CD4-positive, alpha-beta T cell treated with Interleukin-15 for 4 hours (primary cell): ENCODE measurements at places on chromosomes 5 and 9.

DNA sequence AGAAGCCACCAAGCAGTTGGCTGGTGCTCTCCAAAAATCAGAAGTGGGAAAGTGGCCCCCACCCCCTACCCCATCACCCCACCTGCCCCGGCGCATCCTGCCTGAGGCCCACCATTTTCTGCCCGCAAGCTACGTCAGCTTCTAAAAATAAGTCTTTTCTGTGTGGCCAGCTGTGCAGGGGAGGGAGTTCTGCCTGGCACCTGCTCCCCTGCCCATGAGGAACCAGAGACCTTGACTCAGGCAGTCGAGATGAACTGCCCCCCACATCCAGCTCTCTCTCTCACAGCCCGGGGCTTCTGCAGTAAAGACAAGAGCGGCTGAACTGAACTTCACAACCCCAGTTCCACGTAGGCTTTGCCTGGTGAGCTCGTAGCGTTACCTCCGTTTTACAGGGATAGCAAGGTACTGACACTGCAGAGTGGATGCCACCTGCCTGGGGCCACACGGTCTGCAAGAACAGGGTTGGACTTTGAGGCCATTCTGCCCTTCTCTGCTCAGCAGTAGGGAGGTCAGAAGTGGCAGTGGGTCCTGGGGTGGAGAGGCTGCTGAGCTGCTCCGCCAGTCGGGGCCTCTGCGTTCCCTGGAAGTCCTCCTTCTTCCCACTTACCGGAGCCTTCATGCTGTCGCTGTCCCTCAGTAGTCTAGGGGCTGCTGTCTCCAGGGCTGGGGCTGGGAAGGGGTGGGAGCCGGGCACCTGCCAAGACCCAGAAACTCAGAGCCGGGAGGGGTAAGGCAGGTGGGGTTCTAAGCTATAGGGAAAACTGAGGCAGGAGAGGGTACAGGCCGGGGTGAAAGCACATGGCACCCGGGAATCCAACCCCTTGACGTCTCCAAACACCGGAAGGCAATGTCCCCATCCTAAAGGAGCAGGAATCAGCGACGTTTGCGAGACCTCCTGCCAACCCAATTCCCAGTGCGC, 781 bp downstream of the ST6GALNAC4 start:
- DNase-seq = no peak

DNA sequence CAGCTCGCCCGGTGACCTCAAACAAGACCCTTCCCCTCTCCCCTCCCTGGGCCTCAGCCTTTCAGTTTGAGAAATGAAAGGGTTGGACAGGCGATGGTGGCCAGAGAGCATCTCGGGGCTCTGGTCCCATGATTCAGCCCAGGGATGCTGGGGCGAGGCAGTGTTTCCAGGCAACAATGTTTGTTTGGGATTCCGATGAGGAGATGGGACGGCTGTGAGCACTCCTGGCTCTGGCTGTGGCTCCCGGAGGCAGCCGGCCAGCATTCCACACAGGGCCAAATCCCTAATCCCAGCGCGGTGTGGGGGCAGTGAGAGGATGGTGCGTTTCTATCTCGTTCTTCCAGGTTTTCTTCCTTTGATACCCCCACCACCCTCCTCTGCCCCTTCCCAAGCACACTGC, 66.0 kb downstream of the HMCN2 start:
- no peak for DNase-seq

- DNase-seq = no peak
Measured at GRCh38 chr9:131516100-131516499, 13.4 kb downstream of the POMT1 start.

- no peak for DNase-seq
Measured at GRCh38 chr5:19297934-19298333, 690.1 kb downstream of the CDH18 start.

- DNase-seq = no peak
Measured at GRCh38 chr9:88056876-88057275, 81.4 kb downstream of the SPATA31C2 start.

- DNase-seq = no peak
Measured at GRCh38 chr9:80644044-80644443, 1045.3 kb downstream of the TLE1 start.

GRCh38 chr9:3980212-3980611, 319.7 kb downstream of the GLIS3 start:
- DNase-seq = no peak

- no peak for DNase-seq
Measured at GRCh38 chr5:38576961-38577684, 20.7 kb upstream of the LIFR start.

DNA sequence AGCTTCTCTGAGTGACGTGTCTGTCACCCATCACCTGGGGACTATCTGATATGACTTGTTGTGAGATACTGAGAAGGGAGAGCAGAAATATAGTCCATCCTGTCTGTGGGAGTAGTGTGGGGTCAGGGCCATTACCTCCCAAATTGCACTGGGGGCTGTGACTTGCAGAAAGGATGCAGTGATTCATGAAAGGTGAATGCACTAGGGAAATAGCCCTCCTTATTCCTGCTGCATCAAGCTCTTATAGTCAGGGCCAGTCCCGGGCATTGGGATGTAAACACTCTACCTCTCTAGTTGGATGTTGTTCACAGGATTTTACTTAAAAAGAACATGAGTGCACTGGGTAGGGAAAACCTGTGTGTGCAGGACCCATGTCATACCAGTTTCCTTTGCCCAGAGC, 124.8 kb downstream of the STK32A start:
- no peak for DNase-seq

DNA sequence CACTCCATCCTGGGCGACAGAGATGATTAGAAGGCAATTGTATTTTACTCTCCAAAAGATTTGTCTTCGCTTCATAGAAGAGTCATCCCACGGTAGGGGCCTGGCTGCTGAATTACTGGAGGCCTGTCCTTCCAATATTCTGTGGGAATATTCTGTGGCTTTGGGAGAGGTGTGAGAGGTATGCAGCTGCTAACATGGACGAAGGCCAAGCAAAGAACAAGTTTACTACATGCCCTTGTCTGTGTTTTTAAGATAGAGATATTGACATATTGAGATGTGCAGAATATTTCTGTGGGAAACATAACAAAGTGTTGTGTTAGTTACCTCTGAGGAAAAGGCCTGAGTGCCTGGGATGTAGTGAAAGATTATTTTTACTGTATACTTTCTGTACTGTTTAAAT, 71.8 kb upstream of the SMIM15 start:
- DNase-seq = no peak

GRCh38 chr5:169695919-169696490, 58.9 kb downstream of the DOCK2 start:
- no peak for DNase-seq

- DNase-seq = no peak
Measured at GRCh38 chr9:86764221-86764624, 183.1 kb downstream of the GAS1 start.

GRCh38 chr5:17260549-17260948, 43.1 kb downstream of the BASP1 start:
- no peak for DNase-seq

GRCh38 chr5:93225748-93226147, 355.3 kb downstream of the NR2F1-AS1 start:
- DNase-seq = no peak

GRCh38 chr5:67144183-67144639, 52.4 kb downstream of the CD180 start:
- DNase-seq = no peak

GRCh38 chr9:135949501-135950134, 11.6 kb downstream of the UBAC1 start:
- DNase-seq = no peak

GRCh38 chr5:172147857-172148256, 40.2 kb downstream of the STK10 start:
- no peak for DNase-seq

DNA sequence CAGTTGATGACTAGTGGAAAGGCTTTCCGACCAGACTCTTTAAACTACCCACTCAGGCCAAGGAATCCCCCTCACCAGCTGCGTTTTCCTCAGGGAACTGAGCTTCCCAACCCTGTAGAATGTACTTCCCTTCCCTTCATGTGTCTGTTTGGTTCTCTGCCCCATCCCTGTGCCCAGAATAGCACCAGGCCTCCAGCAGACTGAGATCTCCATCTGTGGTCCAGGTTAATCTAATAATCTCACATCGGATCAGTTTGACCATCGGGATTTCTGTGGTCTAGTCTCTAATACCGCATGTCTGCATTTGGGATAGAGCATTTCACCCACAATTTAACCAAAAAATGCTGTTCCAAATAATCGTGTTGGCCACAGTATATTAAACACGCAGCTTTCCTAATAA, 237.2 kb downstream of the ROR2 start:
- DNase-seq = no peak

DNA sequence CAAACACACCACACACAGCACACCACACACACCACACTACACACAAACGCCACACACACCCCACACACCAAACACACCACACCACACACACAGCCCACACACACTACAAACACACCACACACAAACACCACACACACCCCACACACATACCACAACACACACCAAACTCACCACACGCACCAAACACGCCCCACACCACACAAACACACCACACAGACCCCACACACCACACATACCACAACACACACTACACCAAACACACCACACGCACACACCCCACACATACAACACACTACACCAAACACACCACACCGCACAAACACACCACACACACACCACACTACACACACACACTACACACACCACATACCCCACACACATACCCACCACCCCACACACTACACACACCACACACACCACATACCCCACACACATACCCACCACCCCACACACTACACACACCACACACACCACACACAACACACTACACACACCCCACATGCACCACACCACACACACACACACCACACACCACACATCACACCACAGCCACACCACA, 151.2 kb downstream of the ERCC6L2 start:
- no peak for DNase-seq

DNA sequence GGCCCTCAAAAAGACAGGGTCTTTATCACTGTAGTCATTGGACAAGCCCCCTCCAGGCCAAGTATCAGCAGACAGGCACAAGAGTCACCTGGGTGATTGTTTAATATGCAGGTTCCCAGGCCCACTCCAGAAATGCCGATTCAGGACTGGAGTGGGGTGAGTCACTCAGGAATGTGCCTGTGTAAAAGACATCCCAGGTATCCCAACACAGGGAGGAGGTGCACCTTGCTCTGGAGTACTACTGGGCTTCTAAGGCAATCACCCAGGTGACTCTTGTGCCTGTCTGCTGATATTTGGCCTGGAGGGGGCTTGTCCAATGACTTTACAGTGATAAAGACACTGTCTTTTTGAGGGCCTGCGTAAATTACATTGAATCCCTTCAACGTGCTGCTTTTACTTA, 40.6 kb downstream of the ACTL7B start:
- no peak for DNase-seq

GRCh38 chr5:171463862-171464229, 44.4 kb downstream of the FGF18 start:
- DNase-seq = no peak

- no peak for DNase-seq
Measured at GRCh38 chr5:154092356-154093141, 53.8 kb downstream of the MFAP3 start.

- no peak for DNase-seq
Measured at GRCh38 chr5:4079831-4080230, 484.2 kb downstream of the IRX1 start.

DNA sequence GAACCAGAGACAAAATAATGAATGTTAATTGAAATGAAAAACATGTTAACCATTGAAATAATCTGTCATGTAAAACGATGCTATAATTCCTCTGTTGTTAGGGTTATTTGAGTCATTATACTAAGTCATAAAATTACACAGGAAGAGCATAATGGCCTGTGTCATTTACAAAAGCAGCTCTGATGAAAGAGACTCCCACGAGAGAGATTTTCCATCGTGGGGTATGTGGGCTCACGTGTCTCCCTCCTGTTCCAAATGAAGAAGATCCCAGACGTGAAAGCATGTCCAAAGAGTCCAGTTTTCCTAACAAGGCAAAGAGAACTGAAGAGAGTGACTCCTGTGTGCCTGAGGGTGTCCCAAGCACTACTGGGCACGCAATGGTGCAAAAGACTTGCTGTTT, 379.8 kb downstream of the SPOCK1 start:
- DNase-seq = no peak

- DNase-seq = peak; percentile 64
Measured at GRCh38 chr9:35954942-35955546, 2.9 kb downstream of the OR2S2 start.

DNA sequence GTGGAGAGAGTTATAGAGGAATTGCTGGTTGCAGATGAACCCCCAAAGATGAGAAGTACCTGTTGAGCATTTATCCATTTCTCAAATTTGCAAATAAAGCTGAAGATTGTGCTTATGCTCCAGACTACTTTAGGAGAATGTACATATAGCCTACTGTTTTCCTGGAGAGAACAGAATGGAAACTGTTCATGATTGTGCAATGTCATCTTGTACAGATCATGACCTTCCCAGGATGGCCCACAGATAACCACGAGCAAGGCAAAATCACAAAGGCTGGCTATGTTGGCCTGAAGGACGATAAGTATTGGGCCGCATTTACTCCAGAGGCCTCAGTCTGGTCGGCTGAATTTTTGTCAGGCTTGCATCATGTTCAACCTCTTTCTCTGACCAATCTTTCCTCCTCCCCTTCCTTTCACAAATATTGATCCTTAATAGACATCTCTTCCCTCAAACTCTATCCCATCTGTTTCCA, 28.5 kb upstream of the RICTOR start:
- DNase-seq = no peak

- no peak for DNase-seq
Measured at GRCh38 chr9:137172901-137173795, 1.3 kb upstream of the TMEM210 start.

DNA sequence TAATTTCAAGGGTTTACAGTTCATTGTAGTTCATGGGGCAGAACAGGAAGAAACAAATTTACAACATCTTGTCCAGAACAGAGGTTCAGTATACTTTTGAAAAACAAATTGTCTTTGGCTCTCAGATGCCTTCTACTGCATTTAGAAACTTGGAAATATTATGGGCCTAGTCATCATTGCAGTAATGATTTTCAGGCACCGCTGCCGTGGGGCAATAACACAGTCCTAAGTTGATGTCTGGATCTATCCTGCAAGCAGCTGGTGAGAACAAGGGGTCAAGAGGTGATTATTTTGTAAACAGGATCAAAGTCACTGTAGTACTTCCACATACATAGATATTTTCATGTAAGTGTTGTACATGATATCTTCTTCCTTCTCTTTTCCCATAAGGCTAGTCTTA, 82.5 kb upstream of the CAST start:
- no peak for DNase-seq

DNA sequence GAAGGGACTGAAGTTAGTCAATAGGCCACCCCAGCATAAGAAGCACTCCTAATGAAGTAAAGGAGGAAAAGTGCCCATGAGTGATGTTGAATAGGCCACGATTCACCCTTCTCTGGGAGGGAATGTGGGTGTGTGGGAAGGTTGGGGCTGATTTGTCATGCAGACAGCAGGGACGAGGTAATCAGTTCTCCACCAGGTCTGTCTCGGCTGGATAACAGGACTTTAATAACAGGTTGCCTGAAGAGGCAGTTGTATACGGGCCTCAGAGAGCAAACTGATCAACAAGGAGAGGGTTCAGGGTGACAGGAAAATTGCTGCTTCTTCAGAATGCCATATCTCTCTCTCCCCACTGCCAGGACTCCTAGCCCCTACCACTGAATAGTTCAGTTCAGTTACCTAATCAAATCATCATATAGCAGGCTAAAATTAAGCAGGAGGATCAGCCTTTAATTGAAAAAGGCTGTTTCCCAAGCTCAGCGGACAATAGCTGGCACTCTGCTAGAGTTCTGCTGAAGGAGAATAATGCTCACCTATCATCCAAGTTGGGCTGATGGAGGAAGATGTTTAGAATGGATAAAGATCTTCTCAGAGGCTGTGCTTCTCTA, 43.6 kb upstream of the SMIM32 start:
- no peak for DNase-seq

- DNase-seq = no peak
Measured at GRCh38 chr9:114094971-114095370, 4.1 kb downstream of the KIF12 start.
